Activated T-helper 1 cell treated with Interleukin-2 at 50 U/mL for 16 hours (primary cell): ENCODE measurements at places on chromosomes 7 and 10.
A peak's percentile ranks its signal among the peaks of the same experiment; 100 is the strongest.

- DNase-seq, result no peak
Observed at GRCh38 chr7:30062587-30062986, 34.4 kb downstream of the PLEKHA8 start.

DNA sequence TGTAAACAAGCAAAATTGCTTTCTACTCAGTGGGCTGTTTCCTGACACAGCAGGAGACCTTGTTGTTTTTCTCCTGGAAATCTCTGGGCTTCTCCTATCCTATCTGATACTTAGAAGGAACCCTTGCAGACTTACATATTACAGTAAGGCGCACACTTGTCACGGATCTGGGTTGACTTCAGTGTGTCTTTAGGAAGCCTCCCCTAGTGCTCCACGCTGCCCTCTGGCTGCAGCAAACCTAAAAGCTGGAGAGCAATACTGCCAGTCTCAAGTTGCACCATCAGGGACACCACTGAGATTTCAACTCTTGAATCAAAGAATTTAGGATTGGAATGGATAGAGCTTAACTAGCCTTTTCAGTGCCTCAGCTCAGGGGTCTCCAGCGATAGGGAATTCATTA, 495.3 kb downstream of the LRMDA start:
- DNase-seq, result no peak

DNA sequence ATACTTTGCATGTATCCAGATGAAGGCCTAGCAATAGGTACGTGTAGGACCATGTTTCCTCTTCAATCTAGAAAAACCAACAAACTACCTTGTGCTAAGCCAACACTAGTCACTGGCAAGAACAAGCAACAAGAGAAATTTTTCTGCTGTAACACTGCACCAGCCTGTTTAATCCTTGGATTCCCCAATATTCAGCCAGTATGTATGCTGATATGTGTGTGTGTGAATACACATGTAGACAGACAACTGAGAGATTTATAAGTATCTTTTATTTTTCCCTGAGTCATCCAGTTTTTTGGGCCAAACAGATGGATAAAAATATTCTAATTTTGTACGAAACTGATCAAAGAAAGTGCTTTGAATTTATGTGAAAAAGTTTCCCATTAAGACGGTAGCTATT, 26.2 kb downstream of the GLI3 start:
- no peak for DNase-seq

- no peak for DNase-seq
Observed at GRCh38 chr7:22667562-22668239, 59.3 kb upstream of the IL6 start.

GRCh38 chr10:11403116-11403515, 208.3 kb downstream of the USP6NL start:
- DNase-seq, result peak; percentile 37

DNA sequence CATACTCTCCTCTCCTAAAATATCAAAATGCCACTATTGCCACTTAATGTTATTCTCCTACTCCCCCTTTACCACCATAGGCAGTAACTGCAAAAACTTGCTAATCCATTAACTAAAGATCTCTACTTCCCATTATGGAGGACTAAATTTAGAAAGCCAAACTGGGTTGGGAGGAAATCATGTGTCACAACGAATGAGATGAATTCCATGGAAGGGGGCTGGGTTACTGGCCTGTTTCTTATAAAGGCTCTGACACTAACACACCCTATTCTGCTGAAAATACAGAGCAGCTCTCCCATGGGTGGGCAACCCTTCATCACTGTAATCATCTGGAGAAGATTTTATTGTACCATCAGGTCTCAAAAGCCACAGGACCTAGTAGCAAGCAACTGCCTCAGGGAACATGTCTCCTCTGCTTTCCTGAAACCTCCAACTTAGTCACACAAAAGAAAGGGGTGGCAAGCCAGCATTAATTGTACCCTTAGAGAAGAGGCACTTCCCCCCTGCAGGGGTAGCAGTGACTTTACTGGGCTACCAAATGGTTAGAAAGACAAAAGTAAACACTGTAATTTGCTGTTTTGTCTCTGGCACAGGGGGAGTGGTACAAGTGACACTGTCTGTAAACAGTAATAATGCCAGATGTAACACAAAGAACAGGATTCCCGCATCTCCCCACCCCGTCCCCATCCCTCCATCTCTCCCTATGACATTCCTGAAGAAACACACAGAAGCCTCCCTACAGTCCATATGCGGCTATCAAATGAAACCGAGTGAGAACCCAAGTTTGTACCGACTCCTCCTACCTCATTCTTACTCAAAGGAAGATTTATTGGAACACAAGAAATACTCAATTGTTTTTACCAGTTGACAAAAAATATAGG, 81.6 kb downstream of the ARMH3 start:
- DNase-seq, result no peak

DNA sequence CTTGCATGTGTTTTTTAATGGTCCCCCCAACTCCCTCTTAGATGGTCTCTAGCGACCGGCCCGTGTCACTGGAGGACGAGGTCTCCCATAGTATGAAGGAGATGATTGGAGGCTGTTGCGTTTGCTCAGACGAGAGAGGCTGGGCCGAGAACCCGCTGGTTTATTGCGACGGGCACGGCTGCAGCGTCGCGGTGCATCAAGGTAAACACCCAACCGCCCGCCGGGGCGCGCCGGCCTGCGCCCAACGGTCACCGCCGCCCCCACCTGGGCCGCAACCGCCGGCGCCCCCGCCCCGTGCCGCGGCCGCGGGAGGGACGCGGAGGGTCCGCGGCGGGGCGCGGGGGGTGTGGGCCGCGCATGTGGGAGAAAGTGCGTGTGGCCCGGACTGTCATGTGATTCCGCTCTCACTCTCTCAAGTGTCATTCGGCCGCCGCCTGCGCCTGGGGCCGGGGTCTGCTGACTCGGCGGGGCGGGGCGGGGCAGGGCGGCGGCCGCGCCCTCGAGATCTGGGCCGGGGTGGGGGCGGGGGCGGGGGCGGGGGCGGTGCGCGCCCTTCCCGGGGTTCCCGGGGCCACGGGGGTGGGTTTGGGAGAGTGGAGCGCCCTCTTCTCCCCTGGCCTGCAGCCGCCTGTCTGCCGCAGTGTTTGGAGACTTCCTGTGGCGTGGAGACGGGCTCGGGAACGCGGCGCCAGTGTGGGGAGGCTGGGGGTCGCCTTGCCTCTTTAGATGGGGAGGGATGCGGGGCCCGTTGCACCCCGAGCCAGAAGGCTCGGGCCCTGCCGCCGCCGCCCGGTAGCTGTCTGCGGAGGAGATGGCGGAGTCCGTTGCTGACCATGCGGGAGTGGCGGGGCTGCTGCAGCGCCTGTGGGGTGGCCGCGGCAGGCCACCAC, 817 bp downstream of the MLLT10 start:
- peak; percentile 35 for DNase-seq

DNA sequence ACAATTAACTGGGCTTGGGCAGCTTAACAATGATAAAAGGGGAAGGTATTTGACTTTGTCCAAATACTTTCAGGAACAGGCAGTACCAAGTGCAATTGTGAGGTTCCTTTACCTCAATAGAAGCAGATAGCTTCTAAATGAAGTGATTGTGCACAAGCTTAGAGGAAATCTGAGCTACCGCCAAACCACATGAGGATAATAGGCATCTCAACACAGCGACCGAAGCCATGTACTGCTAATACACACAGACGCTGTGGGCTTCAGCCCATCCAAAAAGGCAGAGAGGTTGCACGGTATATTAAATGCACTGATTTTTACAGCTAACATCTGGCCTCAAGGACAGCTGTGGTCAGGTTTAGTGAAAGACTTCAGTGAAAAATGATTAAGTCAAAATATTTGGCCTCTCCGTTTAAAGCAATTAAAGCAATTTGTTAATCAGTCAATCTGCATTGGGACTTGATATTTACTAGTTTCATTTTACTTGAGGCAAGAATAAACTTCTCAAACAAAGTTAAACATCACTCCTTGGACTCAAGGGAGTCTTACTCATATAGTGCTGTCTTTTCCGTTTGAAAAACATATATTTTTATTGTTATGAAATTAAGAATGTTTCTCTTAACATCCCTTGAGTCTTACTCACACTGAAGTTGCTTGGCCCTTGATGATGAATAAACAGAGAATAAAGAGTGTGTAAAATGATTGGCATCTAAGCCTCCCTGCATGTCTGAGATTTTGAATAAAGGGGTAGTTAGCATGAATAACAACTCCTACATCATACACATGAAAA, 306.3 kb downstream of the C7orf25 start:
- DNase-seq, result no peak

GRCh38 chr10:96541921-96542320, 28.2 kb upstream of the TLL2 start:
- no peak for DNase-seq

GRCh38 chr10:121352231-121352855, 245.9 kb downstream of the FGFR2 start:
- DNase-seq, result no peak

- DNase-seq, result no peak
Observed at GRCh38 chr7:303425-303824, 13.5 kb downstream of the FOXL3 start.

DNA sequence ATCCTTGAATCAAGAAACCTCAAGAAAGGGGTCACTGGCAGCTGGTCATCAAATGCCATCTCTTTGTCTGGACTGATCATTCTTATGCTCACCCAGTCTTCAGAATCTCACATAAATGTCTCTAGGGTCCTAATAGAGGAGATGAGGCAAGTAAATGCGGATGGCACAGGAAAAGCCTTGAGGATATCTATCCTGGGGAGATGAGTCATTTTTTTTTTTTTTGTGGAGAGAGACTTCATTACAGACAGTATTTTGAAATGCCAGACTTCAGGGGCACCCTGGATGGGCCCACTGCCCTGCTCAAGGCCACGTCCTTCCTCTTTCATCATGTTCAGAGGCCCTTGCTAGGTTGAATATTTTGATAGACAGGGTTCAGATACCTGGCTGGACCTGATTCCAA, 19.5 kb upstream of the PLPP4 start:
- DNase-seq, result no peak

DNA sequence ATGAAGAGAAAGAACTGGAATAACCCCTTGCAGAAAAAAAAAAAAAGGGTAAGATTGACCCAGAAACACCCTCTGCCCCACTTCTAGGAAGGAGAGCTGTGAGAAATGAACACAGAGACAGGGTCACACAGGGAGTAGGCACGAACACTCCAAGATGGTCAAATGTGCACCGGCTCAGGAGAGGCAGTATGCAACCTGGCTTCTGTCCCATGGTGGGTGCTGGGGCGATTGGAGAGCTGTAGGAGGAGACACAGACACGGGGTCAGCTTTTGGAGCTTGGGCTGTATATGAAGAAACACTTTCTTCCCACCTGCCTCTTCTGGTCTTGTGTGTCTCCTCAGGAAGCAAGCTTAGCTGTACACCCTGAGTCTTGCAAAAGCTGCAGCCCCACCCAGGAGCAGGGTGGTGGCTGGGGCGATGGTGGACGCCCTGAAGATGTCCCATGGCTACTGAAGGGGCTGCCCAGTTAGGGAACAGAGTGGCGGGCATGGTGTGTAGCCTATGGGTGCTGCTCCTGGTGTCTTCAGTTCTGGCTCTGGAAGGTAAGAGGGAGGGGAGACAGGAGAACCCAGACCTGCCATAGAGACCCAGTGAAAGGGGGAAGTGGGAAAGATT, 8.0 kb downstream of the EPHB6 start:
- DNase-seq, result no peak

GRCh38 chr10:31130406-31130805, 98.7 kb upstream of the ZNF438 start:
- no peak for DNase-seq

GRCh38 chr10:132107949-132108877, 42.5 kb downstream of the JAKMIP3 start:
- DNase-seq, result no peak

DNA sequence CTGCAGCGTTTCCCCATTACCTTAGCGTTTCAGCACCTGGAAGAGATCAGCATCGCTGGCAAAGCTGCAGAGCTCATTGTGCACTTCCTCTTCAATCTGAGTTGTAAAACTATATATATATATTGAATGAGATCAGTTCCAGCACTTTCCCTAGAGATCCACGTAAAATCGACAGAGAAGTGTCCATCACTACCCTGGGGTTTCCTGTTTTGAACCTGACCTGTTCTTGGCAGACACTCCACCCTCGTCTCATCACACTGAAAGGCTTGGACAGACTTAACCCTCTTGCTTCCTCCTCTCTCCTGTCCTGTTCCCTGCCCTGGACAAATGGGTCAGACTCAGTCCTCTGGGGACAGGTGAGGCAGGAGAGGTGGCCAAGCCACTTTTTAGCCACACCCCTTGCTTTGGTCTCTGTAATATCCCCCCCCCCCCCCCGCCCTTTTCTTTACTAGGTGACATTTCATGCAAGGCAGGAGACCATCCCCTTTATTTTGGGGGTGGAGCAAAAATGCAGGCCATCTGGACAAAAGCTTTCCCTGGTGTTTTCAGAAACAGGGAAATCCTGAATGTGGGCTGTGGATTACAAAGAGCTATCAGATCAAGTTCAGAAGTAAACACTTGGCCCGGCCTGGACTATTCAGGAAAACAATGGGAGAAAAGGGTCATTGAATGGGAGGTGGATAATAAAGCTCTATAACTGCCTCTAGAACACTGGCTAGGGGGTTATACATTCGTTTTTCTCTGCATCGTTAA, 83.7 kb upstream of the KDM7A start:
- no peak for DNase-seq

DNA sequence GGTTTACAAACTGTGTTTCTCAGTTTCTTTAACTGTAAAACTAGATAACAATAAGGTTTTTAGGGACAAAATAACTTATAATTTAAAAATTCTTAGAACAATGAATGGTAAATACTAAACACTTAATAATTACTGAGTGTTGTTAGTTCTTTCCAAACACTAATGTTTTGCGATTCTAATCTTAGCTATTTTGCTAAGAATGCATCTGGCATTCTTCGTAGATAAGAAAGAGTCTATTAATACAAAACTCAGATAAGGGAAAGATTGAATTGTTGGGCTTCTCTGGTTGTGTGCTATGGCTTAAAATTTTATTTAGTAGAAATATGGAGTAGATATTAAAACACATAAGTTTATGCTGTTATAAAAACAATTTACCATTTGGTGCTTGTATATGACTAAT, 45.4 kb downstream of the TMEM229A start:
- DNase-seq, result no peak

GRCh38 chr10:123796736-123797135, 94.9 kb downstream of the CPXM2 start:
- DNase-seq, result no peak

GRCh38 chr7:28697913-28698563, 260.1 kb downstream of the TRIL start:
- no peak for DNase-seq

GRCh38 chr10:124170631-124171030, 77.2 kb upstream of the CHST15 start:
- DNase-seq, result no peak

DNA sequence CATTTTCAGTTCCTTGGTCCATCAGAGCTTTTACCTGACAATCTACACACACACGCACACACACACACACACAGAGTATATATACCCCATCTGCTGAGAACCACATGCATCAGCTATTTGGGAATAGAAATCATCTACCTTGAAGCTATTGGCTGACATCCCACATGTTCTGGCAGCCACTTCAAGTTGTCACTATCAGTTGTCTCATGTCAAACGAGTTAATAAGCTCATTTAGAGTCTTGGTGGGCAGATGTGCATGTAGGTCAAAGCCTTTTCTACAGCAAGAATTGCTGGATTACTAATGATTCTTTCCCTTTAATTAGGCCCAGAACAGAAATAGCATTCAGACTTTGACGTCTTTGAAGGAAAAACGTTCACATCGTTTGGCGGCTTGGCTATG, 36.8 kb downstream of the COL28A1 start:
- DNase-seq, result no peak
